Natural killer cell treated with Interleukin-12 subunit alpha and Interleukin-12 subunit beta and Interleukin-15 and Interleukin-18, amount 100 ng/mL, for 72 hours (primary cell): ENCODE measurements at places on chromosomes 3 and 15.

GRCh38 chr3:72082186-72082715, 297.3 kb upstream of the PROK2 start:
- H3K4me1 ChIP-seq = peaks cover 18% of the 10 kb centered on the region
- no peak for DNase-seq
- H3K4me3 ChIP-seq = no peak overlapping the region
- no peaks in the 10 kb centered on the region for H3K36me3 ChIP-seq

DNA sequence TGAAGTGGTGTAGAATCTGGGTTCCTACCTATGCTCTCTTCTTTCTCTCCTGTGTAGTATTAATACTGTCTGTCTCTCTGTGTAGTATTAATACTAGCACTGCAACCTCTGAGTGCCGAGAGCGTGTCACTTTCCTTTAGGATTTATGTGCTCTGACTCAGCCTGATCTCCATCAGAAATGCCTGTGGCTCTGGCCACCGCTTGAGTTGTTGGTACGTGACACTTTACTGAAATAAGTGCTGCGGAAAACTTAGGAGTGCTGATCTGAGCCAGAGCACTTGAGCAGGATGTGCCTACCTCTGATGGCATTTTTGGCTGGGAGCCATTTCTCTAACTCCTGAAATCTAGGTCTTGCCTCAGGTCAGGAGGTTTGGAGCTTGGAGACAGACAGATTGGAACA, 807.4 kb downstream of the SQOR start:
- no peak for DNase-seq
- H3K4me1 ChIP-seq = no peaks in the 10 kb centered on the region
- H3K36me3 ChIP-seq = no peaks in the 10 kb centered on the region
- no peaks in the 10 kb centered on the region for H3K27me3 ChIP-seq
- H3K4me3 ChIP-seq = no peak overlapping the region

- no peaks in the 10 kb centered on the region for H3K4me1 ChIP-seq
- no peak for DNase-seq
- peaks cover 7% of the 10 kb centered on the region for H3K27me3 ChIP-seq
- H3K27ac ChIP-seq = no peak overlapping the region
- no peaks in the 10 kb centered on the region for H3K36me3 ChIP-seq
- no peak overlapping the region for H3K4me3 ChIP-seq
Observed at GRCh38 chr3:131928593-131928992, 106.2 kb downstream of the CPNE4 start.

DNA sequence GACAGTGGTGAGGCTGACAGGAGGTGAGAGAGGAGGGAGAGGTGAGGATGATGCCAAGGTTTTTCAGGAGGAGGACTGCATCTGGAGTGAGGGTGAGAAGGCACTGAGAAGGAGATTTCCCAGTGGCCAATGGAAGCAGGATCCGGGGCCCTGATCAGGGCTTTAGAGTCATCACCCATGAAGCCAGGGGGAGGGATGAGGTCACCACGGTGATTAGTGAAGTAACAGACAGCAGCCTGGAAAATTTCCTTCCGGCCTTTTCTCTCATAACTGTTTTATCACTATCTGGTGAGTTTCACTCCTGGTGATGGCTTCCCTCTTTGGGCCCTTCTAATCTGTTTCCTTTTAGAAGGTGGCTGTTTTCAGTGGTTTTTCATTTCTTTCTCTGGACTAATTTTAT, 80.5 kb upstream of the WNT5A start:
- no peak overlapping the region for H3K27ac ChIP-seq
- H3K36me3 ChIP-seq = no peaks in the 10 kb centered on the region
- H3K4me3 ChIP-seq = no peak overlapping the region
- peaks cover 2% of the 10 kb centered on the region for H3K27me3 ChIP-seq
- H3K4me1 ChIP-seq = peaks cover 3% of the 10 kb centered on the region

GRCh38 chr15:91465696-91466095, 365.6 kb downstream of the SV2B start:
- H3K27ac ChIP-seq = no peak overlapping the region
- peaks cover 28% of the 10 kb centered on the region for H3K4me1 ChIP-seq
- peaks cover 12% of the 10 kb centered on the region for H3K27me3 ChIP-seq
- no peak for DNase-seq
- no peak overlapping the region for H3K4me3 ChIP-seq

- H3K36me3 ChIP-seq = no peaks in the 10 kb centered on the region
- no peak overlapping the region for H3K4me3 ChIP-seq
- peaks cover 26% of the 10 kb centered on the region for H3K4me1 ChIP-seq
- H3K27ac ChIP-seq = no peak overlapping the region
- H3K27me3 ChIP-seq = no peaks in the 10 kb centered on the region
- DNase-seq = no peak
Observed at GRCh38 chr3:48820612-48821324, 26.9 kb downstream of the PRKAR2A start.

GRCh38 chr3:11601446-11602238, 42.1 kb downstream of the VGLL4 start:
- peaks cover 15% of the 10 kb centered on the region for H3K36me3 ChIP-seq
- H3K4me1 ChIP-seq = peaks cover 32% of the 10 kb centered on the region
- H3K27ac ChIP-seq = no peak overlapping the region
- DNase-seq = no peak

DNA sequence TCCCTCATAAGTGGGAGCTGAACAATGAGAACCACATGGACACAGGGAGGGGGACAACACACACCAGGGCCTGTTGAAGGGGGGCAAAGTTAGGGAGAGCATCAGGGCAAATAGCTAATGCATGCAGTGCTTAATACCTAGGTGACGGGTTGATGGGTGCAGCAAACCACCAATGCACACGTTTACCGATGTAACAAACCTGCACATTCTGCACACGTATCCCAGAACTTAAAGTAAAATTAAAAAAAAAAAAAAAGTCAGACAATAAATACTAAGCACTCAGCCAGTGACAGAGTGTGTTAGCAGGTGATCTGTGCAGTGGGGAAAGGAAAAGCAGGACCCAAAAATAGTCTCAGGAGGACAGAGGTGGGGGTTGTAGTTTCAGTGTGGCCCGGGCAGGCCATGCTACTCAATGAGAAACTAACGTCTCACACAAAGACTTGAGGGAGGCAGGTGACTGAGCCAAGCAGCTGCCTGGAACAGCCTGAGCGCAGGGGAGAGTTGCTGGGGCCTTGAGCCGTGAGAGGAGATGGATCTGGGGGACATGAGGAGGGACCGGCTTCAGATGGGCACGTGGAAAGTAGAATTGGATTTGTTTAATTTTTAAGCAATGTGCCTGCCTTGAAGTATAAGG, 18.4 kb downstream of the ANKDD1A start:
- no peaks in the 10 kb centered on the region for H3K27me3 ChIP-seq
- H3K4me1 ChIP-seq = no peaks in the 10 kb centered on the region
- H3K4me3 ChIP-seq = no peak overlapping the region
- no peaks in the 10 kb centered on the region for H3K36me3 ChIP-seq

DNA sequence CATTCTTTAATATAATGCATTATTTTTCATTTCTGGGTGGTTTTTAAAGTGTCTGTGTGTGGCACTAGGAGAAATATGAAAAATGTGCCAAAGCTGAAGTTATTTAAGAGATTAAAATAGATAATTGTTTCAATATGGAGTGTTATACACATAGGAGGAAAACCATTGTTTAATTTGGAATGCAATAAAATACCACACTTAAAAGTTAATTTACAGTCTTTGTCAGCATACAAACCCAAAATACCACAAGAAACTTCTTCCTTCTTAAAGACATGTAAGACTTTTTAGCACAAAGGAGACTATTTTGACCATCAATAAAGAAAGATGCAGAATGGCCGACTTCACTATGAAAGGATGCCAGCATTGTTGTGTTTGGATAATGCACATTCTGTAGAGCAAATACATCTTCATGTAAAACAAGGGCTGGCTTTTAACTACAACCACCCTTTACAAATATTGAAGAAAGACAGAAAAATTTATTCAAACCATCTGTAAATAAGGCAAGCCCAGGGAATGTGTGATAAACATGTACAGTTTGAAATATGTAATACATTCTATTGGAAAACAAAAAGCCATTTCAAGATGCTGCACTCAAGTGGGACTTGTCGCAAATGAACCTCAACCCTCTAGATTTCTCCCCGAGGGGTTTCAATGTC, 1146.6 kb downstream of the ROBO1 start:
- no peak for DNase-seq
- no peaks in the 10 kb centered on the region for H3K36me3 ChIP-seq
- H3K27me3 ChIP-seq = no peaks in the 10 kb centered on the region
- no peaks in the 10 kb centered on the region for H3K4me1 ChIP-seq
- H3K4me3 ChIP-seq = no peak overlapping the region

- peaks cover 25% of the 10 kb centered on the region for H3K4me1 ChIP-seq
- peak overlapping the region; percentile 71 for H3K4me3 ChIP-seq
- H3K36me3 ChIP-seq = peaks cover 44% of the 10 kb centered on the region
- H3K27me3 ChIP-seq = no peaks in the 10 kb centered on the region
Observed at GRCh38 chr3:9452417-9452816, 55.0 kb downstream of the SETD5 start.

- no peak overlapping the region for H3K4me3 ChIP-seq
- H3K27ac ChIP-seq = no peak overlapping the region
Observed at GRCh38 chr3:32383136-32383711, 8.4 kb upstream of the CMTM7 start.
